Esophagus squamous epithelium (tissue), 5 donors: ENCODE measurements at places on chromosomes 6 and 20. TPM values are rescaled to one million over a fixed set of nuclear protein-coding genes. Genes with fewer than 3 reads are reported as not detected.

Gene DBNDD2
- 34.8 TPM for total RNA-seq

GRCh38 chr20:49186535-49187329, 1.4 kb downstream of the STAU1 start:
- DNase-seq = no peak

DNA sequence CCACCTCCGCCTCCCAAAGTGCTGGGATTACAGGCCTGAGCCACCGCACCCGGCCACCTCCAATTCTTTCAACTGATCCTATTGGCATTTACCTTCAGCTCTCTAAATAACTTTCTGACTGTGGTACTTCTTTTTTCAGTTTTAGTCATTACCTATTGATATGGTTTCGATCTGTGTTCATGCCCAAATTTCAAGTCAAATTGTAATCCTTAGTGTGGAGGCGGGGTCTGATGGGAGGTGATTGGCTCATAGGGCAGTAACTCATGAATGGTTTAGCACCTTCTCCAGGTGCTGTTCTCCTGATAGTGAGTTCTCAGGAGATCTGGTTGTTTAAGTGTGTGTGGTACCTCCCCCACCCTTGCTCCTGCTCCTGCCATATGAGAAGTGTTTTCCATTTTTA, 140.9 kb downstream of the LPA start:
- no peak for DNase-seq

Gene BCKDHB
- total RNA-seq = 7.6 TPM

DNA sequence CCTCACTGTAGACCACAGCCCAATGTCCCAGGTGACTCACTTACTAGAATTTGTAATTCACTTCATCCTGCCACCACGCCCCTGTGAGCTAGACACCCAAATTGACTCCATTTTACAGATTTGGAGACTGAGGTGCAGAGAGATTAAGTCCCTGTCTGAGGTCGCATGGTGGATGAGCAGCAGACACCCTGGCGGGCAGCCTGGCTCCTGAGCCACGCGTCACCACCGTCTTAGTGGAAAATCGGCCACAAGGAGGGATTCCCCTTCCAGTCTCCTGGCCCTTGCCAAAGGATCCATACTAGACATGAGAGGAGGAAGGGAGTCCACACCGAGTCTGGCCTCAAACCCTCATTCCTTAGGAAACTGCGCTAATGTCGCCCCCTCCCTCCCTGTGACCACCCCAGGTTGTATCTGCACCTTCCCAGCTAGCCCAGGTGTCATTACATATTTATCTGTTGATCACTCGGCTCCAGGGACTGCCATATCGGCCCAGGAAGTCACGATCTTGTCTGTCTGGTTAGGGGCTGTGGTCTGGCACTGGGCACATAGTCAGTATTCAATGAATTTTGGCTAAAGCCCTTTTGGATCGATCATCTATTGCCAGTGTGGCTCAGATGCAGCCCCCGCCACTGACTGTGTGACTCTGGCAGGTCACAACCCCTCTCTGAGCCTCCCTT, 25.7 kb upstream of the PTGIS start:
- no peak for DNase-seq
